Activated naive CD4-positive, alpha-beta T cell (primary cell): ENCODE measurements at places on chromosomes 11 and 22.

DNA sequence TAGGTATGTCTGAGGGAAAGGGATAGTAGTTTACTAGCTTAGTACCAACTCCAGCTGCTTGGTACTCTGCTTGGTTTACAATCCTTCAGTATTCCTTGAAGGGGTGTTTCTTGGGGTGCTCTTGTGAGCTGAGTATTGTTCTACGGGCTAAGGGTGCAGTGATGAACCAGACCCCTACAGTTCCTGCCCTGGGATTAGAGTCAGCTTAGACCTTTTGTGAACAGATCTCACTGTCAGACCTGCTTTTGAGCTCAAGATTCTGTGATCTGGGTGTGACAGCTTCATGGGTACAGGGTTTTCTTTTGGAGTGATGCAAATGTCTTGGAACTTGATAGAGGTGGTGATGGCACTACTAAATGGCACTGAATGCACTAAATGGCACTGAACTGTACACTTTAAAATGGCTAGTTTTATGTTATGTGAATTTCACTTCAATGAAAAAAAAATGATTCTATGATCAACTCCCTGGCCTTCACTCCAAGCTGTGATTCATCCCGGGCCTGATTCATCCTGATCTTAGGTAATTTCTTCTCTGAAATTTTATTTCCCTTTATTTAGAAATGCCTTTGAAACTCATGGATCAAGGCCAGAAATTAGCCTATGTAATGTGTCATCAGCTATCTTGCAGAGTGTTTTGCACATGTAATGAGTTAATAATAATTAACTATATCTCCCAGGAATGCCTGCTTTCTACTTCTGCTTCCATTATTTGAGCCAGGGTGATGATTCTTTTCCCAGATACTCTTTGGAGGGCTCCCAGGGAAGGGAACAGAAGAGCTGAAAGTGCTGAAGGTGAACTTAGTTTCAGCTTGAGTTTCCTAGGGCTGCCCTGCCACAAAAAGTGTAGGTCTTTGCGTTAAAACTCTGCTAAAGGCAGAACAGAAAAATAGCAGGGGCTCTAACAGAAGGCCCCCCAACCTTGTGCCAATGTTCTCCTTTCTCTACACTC is 87.9 kb downstream of the NCAM1 start:
- DNase-seq: no peak

DNA sequence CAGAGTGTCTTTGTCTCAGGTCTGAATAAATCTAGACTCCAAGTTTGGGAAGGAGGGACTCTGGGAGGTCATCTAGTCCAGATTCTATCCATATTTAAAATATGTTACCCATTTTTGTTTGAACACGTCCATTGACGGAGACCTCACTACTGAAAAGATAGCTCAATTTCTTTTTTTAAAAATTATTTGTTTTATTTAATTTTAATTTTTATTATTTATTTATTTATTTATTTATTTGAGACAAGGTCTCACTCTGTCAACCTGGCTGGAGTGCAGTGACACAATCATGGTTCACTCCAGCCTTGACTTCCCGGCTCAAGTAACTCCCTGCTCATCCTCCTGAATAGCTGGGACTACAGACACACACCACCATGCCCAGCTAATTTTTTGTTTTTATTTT is 89.5 kb upstream of the SNX19 start:
- DNase-seq: no peak

- no peak for DNase-seq
These were observed 721.7 kb downstream of the DLG2 start for GRCh38 chr11:84905411-84905810.

DNA sequence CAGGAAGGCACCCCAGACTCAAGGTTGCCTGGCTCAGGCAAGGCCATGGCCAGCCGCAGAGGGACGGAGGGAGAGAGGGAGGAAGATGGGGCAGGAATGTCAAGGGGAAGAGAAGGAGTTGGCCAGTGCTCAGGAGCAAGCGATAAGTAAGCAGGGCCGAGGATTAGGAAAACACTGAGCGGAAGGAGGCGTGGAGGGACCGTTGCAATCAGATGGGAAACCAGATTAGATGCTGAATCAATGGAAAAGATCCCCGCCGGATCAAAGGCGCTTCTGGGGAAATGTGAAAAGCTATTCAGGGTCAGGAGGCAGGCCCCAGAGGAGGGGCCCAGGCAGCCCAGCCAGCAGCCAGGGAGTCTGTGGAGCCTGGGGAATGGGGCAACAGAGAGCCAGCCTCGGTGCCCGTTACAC is 26.6 kb upstream of the MYEOV start:
- no peak for DNase-seq

- no peak for DNase-seq
These were observed 24.1 kb downstream of the ARVCF start for GRCh38 chr22:19992481-19992911.

GRCh38 chr11:94593030-94593429 is 25.9 kb downstream of the PIWIL4 start:
- no peak for DNase-seq

GRCh38 chr22:29167032-29167911 is 38.4 kb upstream of the EMID1 start:
- no peak for DNase-seq

DNA sequence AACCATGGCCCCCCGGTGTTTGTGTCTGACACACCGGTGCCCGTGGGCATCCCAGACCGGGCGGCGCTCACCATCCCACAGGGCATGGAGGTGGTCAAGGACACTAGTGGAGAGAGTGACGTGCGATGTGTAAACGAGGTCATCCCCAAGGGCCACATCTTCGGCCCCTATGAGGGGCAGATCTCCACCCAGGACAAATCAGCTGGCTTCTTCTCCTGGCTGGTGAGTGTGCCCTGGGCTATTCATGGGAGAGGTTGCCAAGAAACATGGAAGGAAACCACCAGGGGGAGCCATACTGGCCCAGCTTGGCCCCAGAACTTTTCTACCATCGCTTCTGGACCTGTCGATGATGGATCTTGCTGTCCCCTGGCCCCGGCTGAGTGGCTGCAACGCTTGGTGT is 36.5 kb downstream of the PRDM11 start:
- DNase-seq: no peak

GRCh38 chr11:47593934-47594855 is at the start of gene C1QTNF4:
Gene C1QTNF4, minus strand, starts transcription at chr11:47594411. Its CDS starts 3,601 bp downstream, at chr11:47590810.
- DNase-seq: no peak

GRCh38 chr11:3368199-3368598 is 10.7 kb downstream of the ZNF195 start:
- no peak for DNase-seq

DNA sequence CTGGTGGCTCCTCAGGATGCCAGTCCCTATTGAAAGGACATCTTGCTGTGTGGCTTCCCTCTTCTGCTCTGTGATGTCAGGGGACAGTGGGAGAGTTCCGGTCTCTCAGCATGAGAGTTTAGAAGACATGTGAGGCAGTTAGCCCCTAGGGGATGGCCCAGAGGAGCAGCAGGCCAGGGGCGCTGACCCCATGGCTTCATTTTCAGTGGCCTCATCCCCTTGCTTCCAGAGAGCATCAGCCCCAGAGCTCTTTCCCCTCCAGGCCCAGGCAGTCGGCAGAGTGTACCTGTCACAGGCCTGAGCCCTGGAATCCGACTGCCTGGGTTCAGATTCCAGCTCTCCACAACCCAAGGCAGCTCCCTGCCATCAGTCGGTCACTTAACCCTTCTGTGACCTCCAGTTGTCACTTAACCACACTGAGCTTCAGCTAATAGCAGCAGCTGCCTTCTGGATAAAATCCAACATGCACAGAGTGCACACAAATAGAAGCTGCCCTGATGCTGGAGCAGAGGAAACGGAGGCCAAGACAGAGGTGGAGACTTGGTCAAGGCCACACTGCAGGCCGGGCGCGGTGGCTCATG is 14.1 kb upstream of the LRRC10B start:
- no peak for DNase-seq

GRCh38 chr11:5223686-5224085 is 3.2 kb downstream of the HBB start:
- DNase-seq: no peak

DNA sequence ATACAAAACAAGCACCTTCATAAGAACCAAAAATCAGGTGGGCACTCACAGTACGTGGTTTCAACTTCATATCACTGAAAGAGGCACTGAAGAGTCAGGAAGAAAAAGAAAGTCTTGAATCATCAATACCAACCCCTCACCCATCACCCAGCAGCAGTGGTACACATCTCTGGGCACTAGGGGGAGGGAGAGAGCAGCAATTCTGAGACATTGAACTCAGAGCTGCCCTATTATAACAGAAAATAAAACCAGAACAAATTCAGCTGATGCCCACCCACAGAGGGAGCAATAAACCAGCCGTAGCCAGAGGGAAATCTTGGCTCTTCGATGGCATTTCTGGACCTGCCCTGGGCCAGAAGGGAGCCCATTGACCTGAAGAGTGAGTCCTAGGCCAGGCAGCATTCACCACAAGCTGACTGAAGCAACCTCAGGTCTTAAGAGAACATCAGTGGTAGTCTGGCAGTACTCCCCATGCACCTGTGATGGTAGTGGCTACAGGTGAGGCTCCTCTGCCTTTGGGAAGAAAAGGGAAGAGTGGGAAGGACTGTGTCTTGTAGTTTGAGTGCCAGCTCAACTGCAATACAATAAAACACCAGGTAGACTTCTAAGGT is 42.2 kb upstream of the FAM181B start:
- no peak for DNase-seq

DNA sequence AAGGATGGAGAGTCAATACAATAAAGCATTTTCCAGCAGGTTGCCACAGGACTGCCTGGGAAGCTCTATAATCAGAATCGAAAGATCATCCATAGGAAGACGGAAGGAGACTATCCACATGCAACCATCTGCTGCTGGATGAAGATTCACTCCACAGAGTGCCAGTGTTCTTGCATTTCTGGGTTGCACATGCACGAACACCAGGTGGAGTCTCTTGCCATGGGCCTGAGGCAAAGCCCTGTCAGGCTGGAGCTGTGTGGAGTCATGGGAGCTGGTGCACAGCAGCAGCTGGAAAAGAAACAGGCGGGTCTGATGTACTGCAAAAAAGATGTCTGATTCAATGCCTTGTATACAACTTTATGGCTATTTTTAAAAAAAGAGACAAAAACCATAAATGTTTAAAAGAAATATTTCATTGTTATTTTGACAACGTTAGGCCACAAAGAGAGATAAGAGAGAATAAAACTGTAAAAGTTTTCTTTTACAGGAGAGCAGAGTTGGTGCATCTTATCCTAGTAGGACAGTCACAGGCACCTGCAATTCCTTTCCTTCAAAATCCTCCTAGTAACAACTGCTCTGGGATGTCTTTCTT is 12.9 kb upstream of the FAT3 start:
- DNase-seq: no peak

- DNase-seq: no peak
These were observed 741 bp upstream of the TALDO1 start for GRCh38 chr11:746289-747157.

GRCh38 chr11:103623933-103624332 is 412.5 kb upstream of the DDI1 start:
- DNase-seq: no peak

DNA sequence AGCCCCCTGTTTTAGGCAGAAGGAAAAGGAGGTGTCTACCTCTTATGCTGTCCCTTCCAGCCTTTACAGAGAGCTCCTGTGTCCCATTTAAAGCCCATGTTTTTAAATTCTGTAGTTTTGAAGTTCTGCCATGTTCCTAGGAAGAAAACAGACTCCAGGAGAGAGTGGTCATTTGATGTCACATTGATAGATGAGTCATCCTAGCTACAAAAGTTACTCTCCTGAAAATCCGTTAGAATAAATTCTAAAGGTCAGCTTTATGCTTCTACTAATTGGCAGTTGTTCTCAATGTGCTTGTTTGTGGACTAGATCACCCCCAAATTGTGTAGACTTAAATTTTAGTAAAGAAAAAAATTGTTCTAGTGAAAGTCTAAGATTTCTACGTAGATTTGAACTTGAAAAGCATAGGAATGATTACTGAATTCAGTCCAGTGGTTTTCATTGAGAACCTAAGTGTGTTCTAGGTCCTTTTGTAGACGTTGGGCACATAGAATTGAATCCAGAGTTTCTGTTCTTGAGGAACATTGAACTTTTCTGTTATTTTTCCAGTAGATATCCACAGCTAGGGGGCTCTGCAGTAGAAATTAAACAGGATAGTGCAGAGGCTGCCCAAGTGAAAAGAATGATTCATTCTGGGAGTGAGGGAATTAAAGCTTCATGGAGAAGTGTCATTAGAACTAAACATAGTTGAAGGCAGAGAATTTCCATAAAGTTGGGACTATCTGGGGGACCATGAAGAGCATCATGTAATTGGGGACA is 140.6 kb upstream of the RASSF10 start:
- no peak for DNase-seq

GRCh38 chr11:103928040-103928801 is 108.2 kb upstream of the DDI1 start:
- DNase-seq: no peak

GRCh38 chr11:12141283-12141682 is 30.9 kb downstream of the MICAL2 start:
- no peak for DNase-seq

- no peak for DNase-seq
These were observed 131.8 kb downstream of the FEZ1 start for GRCh38 chr11:125364121-125364826.

DNA sequence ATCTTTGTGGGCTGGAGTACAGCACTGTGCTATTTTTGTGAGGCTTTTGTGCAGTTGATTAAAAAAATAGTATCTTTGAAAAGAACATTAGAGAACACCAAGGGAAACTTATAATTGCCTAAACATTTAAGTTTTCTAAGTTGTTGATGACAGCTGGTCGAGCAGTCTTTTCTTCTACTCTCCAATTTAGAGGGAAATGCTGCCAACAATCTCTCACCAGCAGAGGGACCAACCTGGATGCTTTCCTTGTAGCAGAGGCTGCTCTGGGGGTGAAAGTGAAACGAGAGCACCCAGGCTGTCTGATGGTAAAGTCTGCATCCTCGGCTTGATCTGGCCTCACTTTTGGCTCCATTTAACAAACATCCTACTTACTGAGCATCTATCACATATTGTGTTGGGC is 1286.5 kb upstream of the TENM4 start:
- DNase-seq: no peak

- DNase-seq: no peak
These were observed 570.0 kb downstream of the TBC1D22A start for GRCh38 chr22:47332246-47332980.
